Mammary epithelial cell (primary cell): ENCODE measurements at places on chromosomes 2 and 18. TPM values are rescaled to one million over a fixed set of nuclear protein-coding genes. Genes with fewer than 3 reads are reported as not detected.

Gene DSEL
- total RNA-seq, result 6.0 TPM

Gene EGR4
- total RNA-seq, result not detected

Gene VWC2L
- not detected in 2 replicates for total RNA-seq

Gene RNF138
- 26.2 and 32.8 TPM in 2 replicates for total RNA-seq

Gene CYTIP
- total RNA-seq, result not detected in 2 replicates

Gene GALM
- total RNA-seq, result not detected in 2 replicates
